ENCODE measurements at places on chromosomes 3 and 15. TPM values are rescaled to one million over a fixed set of nuclear protein-coding genes. Genes with fewer than 3 reads are reported as not detected.

TTLL13 gene
- not detected for total RNA-seq

CD96 gene
- not detected for total RNA-seq

CYP11A1 gene
- not detected for total RNA-seq

WDR49 gene
- total RNA-seq, result not detected

CADM2 gene
- total RNA-seq, result not detected

CCNB2 gene
- total RNA-seq, result 61.7 TPM

ARL14 gene
- total RNA-seq, result 3.9 TPM

SLITRK3 gene
- total RNA-seq, result not detected

GOLGA8T gene
- not detected for total RNA-seq

NEO1 gene
- total RNA-seq, result 1.2 TPM

TOPBP1 gene
- total RNA-seq, result 29.0 TPM

GOLGA6L10 gene
- total RNA-seq, result 1.1 TPM

PLIN1 gene
- total RNA-seq, result 1.0 TPM

JMJD7 gene
- total RNA-seq, result 13.7 TPM

MAGI1 gene
- total RNA-seq, result 12.7 TPM
